ENCODE measurements at places on chromosomes 7 and 10.

- no peak for DNase-seq
Observed at GRCh38 chr7:48813472-48813871, 110.9 kb upstream of the CDC14C start.

GRCh38 chr7:2299870-2300512 lies 14.2 kb downstream of the SNX8 start:
- no peak for DNase-seq

- DNase-seq = no peak
Observed at GRCh38 chr10:64505501-64505900, 984.3 kb downstream of the REEP3 start.

DNA sequence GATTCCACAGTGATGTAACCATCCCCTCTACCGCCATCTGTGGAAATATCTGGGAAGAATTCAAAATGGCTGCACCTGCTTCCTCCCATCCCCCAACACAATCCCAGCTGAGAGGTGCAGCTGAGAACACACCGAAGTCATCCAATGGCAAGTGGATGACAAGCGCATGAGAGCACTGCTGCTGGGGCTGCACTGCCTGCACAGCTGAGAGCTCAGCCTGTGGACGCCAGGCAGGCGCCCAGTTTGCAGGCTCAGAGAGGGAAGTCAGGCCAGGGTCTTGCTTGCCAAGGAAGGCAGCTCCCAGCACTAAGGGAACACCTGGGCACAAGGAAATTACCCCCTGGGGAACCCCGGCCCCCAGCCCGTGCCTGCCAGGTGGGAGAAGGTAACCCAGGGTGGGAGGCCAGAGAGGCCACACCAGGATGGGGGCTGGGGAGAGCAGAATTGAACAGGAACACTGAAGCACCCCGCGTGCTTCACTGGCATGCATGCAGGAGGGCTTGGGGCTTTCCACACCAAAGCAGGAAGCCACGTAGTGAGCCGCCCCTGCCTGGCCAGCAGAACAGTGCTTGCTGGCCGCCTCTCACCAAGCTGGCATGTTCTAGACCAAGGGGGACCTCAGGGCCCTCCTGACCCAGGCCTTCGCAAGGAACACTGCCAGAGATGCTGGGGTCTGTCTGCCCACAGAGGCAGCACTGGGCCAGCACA lies 46.2 kb downstream of the FAM53B start:
- no peak for DNase-seq

DNA sequence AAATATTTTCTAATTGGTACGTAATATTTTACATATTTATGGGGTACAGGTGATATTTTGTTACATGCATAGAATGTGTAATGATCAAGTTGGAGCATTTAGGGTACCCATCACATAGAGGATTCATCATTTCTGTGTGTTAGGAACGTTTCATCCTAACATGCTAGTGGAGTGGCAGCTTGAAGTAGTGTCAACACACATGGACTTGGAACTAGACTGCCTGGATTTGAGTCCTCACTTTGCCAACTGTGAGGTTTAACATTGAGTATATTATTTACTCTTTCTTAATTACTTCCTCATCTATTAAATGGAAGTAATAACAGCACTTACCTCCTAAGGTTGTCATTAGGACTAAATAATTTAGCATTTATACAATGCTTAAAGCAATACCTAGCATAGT lies 241.9 kb downstream of the PLXDC2 start:
- no peak for DNase-seq

DNA sequence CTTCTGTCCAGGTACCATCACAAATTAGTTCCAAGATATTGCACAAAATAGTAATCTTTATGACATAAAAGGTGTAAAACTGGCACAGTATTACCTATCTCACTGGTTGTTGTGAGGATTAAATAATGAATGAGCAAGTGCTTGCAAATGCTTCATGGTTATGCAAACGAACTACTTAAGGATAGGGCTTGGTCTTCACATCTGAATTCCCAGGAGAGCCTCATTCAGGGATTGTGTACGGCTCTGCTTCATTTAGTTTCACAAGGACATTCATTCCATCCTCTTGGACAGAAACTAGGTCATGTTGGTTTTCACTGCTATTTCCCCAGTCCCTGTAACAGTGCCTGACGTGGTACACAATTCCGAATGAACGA lies 12.1 kb downstream of the ABCA13 start:
- no peak for DNase-seq

- no peak for DNase-seq
Observed at GRCh38 chr10:78231939-78232338, 198.3 kb downstream of the RPS24 start.

- DNase-seq = no peak
Observed at GRCh38 chr10:122170802-122171201, 100.3 kb upstream of the BTBD16 start.

GRCh38 chr10:70820976-70821750 lies 5.4 kb downstream of the SGPL1 start:
- no peak for DNase-seq

GRCh38 chr10:80945264-80945880 lies 407.7 kb downstream of the SH2D4B start:
- DNase-seq = no peak

GRCh38 chr7:71497256-71497946 lies 365.5 kb downstream of the GALNT17 start:
- DNase-seq = no peak

GRCh38 chr7:69192134-69192533 lies 406.1 kb upstream of the AUTS2 start:
- DNase-seq = no peak

- DNase-seq = no peak
Observed at GRCh38 chr10:124293616-124294449, 124.9 kb downstream of the OAT start.

DNA sequence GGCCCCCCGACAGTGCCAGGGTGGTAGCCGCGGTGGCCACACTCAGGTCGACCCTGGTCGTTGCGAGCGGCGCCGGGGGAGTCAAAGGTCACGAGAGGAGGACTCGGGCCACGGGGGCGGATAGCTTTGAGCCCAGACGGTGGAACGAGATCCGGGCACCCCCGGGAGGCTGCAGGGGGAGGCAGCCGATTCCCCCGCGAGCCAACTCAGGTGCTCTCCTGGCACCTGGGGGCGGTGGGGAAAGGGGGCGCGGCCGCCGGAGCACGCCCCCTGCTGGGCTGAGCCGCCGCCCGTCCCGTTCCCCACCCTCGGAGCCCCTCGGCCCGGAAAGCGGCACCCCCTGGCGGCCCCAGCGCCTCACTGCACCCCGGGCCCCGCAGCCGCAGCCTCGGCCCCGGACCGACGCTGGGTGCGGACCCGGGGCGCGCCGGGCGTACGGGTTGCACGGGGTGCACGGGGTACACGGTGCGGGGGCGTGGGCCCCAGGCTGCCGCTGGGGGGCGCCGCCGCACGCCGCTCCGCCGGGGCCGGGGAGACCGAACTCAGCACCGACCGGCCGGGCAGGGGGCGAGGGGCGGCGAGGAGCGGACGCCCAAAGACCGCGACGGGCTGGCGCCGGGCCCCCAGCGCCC lies 521 bp upstream of the NYAP1 start:
- peak; percentile 83 for DNase-seq

- DNase-seq = no peak
Observed at GRCh38 chr10:58217612-58218011, 50.1 kb downstream of the IPMK start.

DNA sequence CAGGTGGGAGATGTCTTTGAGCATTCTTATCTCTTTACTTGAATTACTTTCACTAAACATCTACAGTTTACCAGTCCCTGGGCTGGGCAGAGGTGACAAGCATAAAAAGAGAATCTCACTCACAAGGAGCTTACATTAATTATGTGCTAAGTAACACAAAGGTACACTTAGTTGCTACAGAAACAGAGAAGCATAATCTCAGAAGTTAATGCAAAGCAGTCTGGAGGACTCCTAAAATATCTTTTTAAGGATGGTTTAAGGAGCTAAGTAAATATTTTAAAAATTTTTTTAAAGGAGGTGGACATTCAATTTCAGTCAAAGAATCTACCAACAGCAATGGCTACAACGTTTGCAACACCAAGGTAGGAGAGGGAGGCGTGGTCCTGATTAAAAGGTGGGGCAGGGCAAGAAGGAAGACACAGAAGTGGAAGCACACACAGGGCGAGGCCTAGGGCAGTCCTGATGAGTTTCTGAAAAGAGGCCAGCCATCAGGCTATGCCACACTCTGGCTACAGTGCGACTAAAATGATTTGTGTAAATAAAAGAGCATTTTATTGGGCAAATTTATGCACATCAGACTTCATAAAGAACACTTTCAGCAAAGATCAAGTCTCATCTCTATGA lies 5.3 kb downstream of the LARP4B start:
- no peak for DNase-seq

GRCh38 chr7:151776446-151776845 lies 100.5 kb downstream of the PRKAG2 start:
- no peak for DNase-seq

GRCh38 chr10:107800061-107800460 lies 635.6 kb upstream of the SORCS1 start:
- no peak for DNase-seq

- no peak for DNase-seq
Observed at GRCh38 chr10:103808780-103809179, 46.6 kb downstream of the SH3PXD2A start.

GRCh38 chr7:92606985-92607384 lies 16.8 kb upstream of the FAM133B start:
- DNase-seq = no peak

DNA sequence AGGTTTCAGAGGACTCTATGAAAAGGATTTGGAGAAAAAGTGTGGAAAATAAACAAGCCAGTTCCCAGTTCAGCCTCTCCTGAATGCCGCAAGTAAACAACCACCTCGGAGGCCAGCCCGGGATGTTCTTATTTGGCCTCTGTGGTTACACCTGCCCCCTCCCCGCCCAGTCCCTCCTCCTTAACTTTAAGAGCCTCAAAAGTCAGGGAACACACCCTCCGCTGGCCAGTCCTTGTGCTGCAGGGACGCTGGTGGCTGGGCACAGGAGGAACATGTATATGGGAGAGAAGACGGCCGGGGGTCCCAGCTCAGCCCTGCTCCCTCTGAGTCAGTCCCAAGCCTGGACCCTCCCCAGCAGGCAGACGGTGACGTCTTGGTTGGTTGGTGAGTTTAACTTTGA lies 6.1 kb downstream of the CHST3 start:
- peak; percentile 3 for DNase-seq

DNA sequence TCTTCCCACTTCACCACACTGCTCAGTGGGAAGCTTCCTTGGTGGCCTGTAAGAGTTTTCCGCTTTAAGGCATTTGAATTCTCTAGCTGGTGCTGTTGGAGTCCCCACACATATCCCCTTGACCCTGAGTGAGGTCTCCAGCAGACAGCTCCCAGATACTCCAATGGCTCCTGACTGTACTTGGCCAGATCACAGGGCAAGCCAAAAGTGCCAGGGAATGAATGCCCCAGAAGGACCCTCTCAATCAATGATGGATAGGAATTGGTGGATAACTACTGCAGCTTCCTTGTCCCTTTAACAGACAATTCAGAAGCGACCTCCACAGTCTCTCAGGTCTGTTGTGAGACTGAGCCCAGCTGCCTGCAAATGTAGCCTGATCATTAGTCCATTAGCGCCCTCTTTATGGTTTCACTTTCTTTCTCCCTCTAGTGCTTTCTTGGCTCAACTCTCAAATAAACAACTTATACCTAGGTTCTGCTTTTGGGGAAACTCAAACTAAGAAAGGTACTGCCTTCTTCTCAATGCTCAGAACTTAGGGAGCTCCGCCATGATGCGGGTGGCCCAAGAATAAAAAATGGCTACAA lies 283.0 kb downstream of the TCF7L2 start:
- DNase-seq = no peak

GRCh38 chr10:101619983-101620382 lies 31.9 kb downstream of the DPCD start:
- DNase-seq = no peak

DNA sequence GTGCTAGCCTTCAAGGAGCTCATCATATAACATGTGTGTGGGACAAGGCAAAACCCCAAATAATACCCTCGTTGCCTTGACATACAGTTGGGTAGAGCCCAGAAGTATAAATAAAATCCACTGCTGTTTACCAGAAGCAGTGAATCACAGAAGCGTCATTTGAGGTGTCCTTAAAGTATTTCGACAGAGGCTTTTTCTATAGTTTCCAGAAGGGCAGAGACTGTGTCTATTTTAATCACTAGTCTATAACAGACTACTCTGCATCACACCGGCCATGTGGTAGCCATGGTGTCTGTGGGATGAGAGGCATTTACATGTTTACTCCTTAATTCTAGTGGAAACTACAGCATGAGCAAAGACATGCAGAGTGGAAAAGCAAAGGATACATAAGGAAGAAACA lies 131.3 kb downstream of the CTTNBP2 start:
- DNase-seq = no peak

GRCh38 chr7:137669706-137670105 lies 177.1 kb downstream of the DGKI start:
- no peak for DNase-seq

DNA sequence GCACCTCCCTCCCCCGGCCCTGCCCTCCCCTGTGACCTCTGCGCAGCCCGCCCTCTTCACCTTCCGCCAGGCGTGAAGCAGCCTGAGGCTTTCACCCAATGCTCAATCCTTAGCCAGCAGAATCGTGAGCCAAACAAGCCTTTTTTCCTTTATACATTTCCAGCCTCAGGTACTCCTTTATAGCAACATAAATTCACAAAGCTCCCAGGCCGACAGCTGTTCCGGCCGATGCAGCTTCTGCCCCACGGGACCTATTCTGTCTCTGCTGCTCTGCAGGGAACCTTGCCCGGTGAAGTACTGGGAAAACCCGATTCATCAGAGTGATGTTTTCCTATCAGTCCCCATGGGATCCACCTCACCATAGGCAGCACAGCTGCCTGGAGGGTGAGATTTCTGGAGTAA lies 87.4 kb downstream of the CHST15 start:
- no peak for DNase-seq

- no peak for DNase-seq
Observed at GRCh38 chr7:151007469-151007898, 16.7 kb downstream of the NOS3 start.

DNA sequence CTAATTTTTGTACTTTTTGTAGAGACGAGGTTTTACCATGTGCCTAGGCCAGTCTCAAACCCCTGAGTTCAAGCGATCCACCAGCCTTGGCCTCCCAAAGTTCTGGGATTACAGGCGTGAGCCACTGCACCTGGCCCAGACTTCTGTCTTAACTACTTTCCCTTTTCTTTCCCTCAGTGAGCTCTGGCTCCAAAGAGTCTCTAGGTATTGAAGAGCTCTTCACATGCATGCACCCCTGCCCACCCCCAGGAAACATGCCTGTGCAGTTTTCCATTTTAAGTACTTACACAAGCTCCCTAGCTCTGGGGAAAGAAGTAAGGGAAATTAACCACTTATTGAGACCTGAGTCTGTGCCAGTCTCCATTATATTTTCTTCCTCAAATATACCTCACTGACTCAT lies 2.0 kb downstream of the MYOZ1 start:
- no peak for DNase-seq

GRCh38 chr10:117656385-117657367 lies 114.1 kb downstream of the EMX2 start:
- DNase-seq = no peak

Data from LoVo (cell line).